Tibial nerve (tissue), 4 donors: ENCODE measurements at places on chromosomes 11 and 22. TPM values are rescaled to one million over a fixed set of nuclear protein-coding genes. Genes with fewer than 3 reads are reported as not detected.

DNA sequence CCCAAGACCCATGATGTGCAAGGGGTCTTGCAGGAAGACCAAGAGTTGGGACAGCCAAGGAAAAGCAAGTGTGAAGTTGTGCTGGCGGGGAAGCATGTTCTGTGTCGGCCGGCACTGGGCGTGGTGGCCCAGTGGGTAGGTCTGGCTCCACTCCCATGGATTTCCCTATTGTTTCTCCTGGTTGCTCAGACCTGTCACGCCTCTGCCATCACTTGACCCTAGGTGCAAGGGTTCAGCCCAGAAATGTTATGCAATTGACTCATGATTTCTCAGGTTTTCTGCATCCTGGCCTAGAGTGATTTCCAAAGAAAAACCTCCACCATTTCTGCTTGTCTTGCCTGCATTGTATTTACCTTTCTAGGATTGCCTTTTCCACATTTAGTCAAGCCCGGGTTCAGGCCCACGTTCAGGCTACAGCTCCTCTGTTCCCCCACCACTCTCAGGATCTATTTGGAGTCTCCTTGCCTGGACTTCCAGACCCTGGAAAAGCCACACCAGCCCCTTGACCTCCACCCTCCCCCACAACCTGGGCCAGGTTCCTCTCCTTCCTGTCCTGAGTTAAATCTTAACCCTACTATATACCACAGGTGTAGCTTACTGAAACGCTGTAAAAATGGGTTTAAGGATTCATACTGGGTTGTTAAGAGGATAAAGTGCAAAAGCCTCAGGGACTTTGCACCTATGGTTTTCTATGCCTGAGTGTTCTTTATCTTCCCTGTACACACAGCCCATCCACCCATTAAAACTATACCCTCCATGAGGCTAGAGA is 17.5 kb upstream of the FOLR1 start:
- DNase-seq = no peak

DNA sequence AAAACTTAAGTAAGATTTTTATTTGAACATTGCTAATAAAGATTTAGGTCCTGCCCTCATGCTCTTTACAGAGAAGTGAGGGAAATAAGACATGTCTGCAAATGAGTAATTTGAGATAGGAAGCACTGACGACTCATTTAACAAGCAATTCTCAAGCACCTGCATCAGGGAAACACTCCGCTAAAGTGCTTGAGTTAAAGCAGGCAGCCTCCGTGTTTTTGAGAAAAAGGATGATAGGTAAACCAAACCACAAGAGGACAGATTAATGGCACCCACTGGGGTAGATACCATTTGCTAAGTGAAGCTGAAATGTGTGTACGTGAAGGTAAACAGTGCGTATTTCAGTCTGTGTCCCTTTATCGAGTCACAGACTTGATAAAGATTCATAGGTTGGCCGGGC is 184.6 kb upstream of the CARD18 start:
- no peak for DNase-seq

Gene CPT1B
- 7.2 TPM for total RNA-seq

DNA sequence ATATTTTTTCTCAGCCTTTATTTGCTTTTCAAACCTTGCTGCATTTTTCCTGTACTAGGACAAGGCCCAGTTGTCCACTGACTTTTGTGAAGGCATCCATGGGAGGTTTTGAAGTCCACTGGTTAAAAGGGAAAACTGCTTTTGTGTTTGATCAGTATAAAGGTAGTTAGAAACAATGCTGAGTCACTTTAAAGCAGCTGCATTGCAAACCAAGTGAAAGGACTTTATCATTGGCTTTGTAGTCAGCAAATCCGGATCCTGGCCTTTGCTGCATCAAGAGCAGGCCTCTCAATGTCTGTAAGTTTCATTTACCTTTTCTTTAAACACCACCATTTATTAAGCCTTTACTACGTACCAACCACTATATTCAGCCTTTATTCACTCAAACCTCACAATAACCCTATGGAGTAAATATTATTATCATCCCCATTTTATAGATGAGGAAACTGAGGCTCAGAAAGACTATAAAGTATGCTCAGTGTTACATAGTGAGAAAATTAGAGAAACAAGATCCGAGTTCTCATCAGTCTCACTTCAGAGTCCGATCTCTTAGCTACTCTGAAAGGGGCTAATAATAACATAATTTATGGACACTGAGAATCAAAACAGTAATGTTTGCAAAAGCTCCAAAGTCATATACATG is 60.6 kb upstream of the HSD17B12 start:
- DNase-seq = no peak

- DNase-seq = no peak
Observed at GRCh38 chr11:1912289-1912878, 7.1 kb upstream of the TNNT3 start.

Gene DNAJB7
- not detected for total RNA-seq

DNA sequence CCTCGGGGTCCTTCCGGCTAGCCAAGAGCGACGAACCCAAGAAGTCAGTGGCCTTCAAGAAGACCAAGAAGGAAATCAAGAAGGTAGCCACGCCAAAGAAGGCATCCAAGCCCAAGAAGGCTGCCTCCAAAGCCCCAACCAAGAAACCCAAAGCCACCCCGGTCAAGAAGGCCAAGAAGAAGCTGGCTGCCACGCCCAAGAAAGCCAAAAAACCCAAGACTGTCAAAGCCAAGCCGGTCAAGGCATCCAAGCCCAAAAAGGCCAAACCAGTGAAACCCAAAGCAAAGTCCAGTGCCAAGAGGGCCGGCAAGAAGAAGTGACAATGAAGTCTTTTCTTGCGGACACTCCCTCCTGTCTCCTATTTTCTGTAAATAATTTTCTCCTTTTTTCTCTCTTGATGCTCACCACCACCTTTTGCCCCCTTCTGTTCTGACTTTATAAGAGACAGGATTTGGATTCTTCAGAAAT is 1.9 kb upstream of the GCAT start:
- no peak for DNase-seq

DNA sequence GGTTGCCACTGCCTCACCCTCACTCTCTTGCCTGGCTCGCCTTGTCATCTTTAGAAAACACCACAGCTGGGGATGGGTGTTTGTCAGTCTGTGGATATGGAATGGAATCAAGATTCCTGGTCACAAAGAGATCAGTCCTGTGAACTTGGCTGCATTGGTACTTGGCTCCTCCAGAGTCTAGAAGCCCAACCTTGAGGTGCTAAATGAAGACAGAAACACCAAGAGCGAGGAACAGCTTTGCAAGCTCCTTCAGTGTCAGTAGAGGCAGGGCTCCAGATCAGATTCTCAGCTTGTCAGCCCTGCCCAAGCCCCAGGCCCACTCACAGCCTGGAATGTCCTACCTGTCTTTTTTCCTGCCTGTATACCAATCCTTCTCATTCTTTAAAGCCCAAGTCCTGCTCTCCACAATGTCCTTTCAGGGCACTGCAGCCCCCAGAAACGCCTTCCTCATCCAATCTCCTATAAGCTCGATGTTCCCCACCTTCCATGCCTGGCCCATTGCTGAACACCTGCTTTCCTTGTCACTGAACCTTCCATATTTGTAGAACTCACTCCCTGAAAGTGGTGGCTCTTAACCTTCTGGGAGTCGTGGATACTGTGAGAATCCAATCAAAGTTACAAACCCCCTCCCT is 188.9 kb downstream of the BCR start:
- no peak for DNase-seq

Gene GLB1L2
- 8.1 TPM for total RNA-seq

Gene C22orf31
- total RNA-seq = not detected

DNA sequence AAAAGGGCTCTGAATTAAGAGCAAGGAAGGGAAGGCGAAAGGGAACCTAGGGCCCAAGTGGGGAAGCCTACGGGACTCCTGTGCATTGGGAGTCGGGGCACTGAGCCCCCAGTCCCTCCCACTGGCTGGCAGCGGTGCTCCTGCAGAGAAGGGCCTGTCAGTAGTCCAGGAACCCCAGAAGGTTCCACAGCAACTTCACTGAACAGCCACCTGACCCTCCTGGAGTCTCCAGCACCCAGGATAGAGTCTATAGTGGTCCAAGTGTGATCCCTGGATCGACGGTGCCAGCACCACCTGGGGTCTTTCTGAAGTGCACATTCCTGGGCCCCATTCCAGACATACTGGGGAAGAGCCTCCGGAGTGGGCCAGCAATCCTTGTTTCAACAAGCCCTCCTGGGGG is 100.0 kb upstream of the B3GAT1 start:
- DNase-seq = no peak

- no peak for DNase-seq
Observed at GRCh38 chr11:133656082-133656635, 123.9 kb upstream of the OPCML start.

GRCh38 chr11:2447253-2447950 is 2.6 kb downstream of the KCNQ1 start:
- DNase-seq = no peak

Gene KRTAP5-9
- 2.1 TPM for total RNA-seq

Gene OLFML1
- total RNA-seq = 8.4 TPM

- DNase-seq = no peak
Observed at GRCh38 chr11:74471668-74472429, 4.5 kb upstream of the KCNE3 start.
